Mesendoderm (in vitro differentiated cells): ENCODE measurements at places on chromosomes 7 and 10.

DNA sequence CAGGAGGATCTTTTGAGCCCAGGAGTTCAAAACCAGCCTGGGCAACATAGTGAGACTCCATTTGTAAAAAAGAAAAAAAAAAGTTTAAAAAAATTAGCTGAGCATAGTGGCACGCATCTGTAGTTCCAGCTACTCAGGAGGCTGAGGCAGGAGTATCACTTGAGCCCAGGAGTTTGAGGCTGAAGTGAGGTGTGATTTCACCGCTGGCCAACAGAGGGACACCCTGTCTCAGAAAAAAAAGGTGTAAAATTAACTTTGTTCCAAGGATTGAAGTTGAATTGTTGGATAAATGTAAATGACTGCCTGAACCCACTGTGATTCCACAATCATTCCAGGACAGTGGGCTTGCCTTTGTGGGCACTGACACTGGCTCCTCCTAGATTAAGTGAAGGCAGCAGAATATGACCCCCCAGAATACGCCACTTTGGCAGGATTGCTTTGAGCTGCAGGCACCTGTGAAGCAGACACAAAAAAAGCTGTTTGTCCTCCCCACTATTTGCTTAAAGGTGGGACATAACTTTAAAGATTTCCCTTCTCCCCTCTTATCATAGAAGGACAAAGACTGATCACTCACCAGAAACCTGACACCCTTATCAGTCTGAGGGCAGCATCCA, 57.2 kb upstream of the FOXI2 start:
- no peaks in the 10 kb centered on the region for H3K4me1 ChIP-seq
- no peak overlapping the region for H3K27ac ChIP-seq
- H3K27me3 ChIP-seq, result no peaks in the 10 kb centered on the region

GRCh38 chr10:103737735-103738367, 117.5 kb downstream of the SH3PXD2A start:
- H3K36me3 ChIP-seq, result no peaks in the 10 kb centered on the region
- H3K4me1 ChIP-seq, result peaks cover 5% of the 10 kb centered on the region
- no peak for DNase-seq
- no peaks in the 10 kb centered on the region for H3K27me3 ChIP-seq
- H3K4me3 ChIP-seq, result no peak overlapping the region

GRCh38 chr10:79407811-79408795, 37.3 kb downstream of the ZCCHC24 start:
- H3K27ac ChIP-seq, result no peak overlapping the region
- H3K27me3 ChIP-seq, result no peaks in the 10 kb centered on the region
- no peak overlapping the region for H3K4me3 ChIP-seq

GRCh38 chr7:74312418-74313028, 23.3 kb downstream of the CLIP2 start:
- no peaks in the 10 kb centered on the region for H3K36me3 ChIP-seq
- H3K27me3 ChIP-seq, result no peaks in the 10 kb centered on the region
- H3K27ac ChIP-seq, result no peak overlapping the region
- no peak overlapping the region for H3K4me3 ChIP-seq
- DNase-seq, result no peak
- H3K4me1 ChIP-seq, result no peaks in the 10 kb centered on the region

DNA sequence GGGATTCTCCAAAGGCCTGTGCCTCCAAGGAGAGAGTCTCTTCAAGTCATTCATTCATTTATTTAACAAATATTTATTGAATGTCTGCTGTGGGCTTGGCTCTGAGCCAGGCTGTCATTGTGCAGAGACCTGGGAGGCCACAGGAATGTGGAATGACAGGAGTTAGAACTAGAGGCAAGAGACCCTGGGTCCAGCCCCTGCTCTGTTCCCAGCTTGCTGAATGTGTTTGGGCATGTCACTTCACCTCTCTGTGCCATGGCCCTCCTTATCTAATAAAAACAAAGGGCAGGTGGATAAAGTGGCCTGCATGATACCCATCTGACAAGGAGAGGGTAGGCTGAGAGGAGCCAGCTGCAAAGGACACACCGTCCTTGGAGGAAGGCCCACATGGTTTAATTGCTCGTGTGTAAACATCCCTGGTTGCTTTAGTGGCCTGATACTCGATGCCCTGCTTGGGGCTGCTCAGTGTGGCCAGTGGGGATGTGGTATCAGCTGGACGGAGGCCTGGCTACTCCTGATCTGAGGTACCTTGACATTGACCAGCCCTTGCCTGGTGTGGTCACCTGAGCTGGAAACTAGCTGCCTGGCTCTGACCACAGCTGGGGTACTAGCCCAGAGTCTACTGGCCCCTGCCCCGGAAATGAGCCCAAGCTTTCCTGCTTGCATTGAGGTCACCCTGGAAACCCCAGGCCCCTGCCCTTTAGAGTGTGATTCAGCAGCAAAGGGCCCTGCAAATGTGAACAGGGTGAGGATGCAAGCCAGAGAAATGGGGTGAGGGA, 116.2 kb downstream of the CDH23 start:
- H3K4me3 ChIP-seq, result no peak overlapping the region
- H3K36me3 ChIP-seq, result no peaks in the 10 kb centered on the region
- H3K27me3 ChIP-seq, result no peaks in the 10 kb centered on the region
- no peak for DNase-seq
- H3K4me1 ChIP-seq, result no peaks in the 10 kb centered on the region
- H3K27ac ChIP-seq, result no peak overlapping the region

DNA sequence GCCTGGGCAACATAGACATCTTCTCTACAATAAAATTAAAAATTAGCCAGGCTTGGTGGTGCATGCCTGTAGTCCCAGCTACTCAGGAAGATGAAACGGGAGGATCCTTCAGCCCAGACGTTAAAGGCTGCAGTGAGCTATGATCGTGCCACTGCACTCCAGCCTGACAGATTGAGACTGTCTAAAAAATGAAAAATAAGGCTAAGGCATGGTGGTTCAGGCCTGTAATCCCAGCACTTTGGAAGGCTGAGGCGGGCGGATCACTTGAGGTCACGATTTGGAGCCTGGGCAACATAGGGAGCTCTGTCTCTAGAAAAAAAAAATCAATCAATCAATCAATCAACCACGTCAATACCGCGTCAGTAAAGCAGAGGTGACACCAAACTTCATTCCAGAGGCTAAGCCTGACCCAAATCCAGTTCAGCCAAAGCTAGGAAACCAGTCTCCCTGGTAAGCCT, 31.1 kb downstream of the MRPS24 start:
- no peak overlapping the region for H3K4me3 ChIP-seq
- H3K4me1 ChIP-seq, result peaks cover 4% of the 10 kb centered on the region
- DNase-seq, result no peak
- no peak overlapping the region for H3K27ac ChIP-seq
- H3K27me3 ChIP-seq, result no peaks in the 10 kb centered on the region
- H3K36me3 ChIP-seq, result no peaks in the 10 kb centered on the region

DNA sequence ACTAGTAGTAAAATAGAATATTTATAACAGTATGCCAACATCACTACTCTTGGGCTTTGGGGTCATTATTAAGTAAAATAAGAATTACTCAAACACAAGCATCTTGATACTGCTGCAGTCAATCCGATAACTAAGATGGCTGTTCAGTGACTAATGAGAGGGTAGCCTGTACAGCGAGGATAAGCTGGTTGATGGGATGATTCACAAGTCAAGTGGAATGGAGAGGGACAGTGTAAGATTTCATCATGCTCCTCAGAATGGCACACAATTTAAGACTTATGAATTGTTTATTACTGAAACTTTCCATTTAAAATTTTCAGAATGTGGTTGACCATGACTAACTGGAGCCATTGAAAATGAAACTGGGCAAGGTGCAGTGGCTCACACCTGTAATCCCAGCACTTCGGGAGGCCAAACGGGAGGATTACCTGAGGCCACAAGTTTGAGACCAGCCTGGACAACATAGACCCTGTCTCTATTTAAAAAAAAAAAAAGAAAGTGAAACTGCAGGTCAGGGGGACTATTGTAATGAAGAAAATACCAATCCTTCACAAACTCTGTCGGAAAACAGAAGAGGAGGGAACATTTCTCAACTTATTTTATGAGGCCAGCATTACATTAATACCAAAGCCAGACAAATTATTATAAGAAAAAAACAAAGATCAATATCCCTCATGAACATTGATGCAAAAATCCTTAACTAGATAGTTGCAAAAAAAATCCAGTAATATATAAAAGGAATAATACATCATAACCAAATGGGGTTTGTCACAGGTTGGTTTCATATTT, 11.2 kb downstream of the AVL9 start:
- H3K4me3 ChIP-seq, result no peak overlapping the region
- DNase-seq, result no peak
- no peaks in the 10 kb centered on the region for H3K4me1 ChIP-seq
- H3K27ac ChIP-seq, result no peak overlapping the region

- no peak overlapping the region for H3K4me3 ChIP-seq
- no peaks in the 10 kb centered on the region for H3K36me3 ChIP-seq
- DNase-seq, result no peak
- no peak overlapping the region for H3K27ac ChIP-seq
- H3K27me3 ChIP-seq, result no peaks in the 10 kb centered on the region
Measured at GRCh38 chr7:122027058-122027457, 117.0 kb downstream of the AASS start.

GRCh38 chr10:79144351-79145173, 75.8 kb downstream of the ZMIZ1 start:
- H3K27me3 ChIP-seq, result no peaks in the 10 kb centered on the region
- H3K36me3 ChIP-seq, result peaks cover 3% of the 10 kb centered on the region
- no peak for DNase-seq
- H3K4me1 ChIP-seq, result peaks cover 6% of the 10 kb centered on the region
- H3K4me3 ChIP-seq, result no peak overlapping the region

DNA sequence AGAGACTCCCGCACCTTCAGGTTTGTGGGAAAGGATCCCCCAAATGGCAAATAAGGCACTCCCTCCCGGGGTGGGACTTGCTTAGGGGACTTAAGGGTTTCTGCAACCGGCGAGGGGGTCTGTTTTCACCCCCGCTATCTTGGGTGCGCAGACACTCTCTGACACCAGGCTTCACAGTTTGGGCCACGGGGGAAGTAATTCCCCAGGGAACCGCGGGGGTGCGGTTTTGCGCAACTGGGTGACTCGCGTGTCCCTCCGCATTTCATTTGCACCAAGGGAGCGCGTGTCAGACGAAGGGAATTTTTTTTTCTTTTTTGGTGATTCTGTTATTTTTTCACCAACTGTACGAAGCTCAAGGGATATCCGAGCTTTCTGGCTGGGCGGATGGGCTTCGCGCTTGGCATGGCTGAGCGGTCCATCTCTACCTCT, 1.7 kb downstream of the GRM8 start:
- DNase-seq, result no peak
- H3K36me3 ChIP-seq, result no peaks in the 10 kb centered on the region
- no peaks in the 10 kb centered on the region for H3K4me1 ChIP-seq
- H3K4me3 ChIP-seq, result no peak overlapping the region
- no peak overlapping the region for H3K27ac ChIP-seq
- peaks cover 34% of the 10 kb centered on the region for H3K27me3 ChIP-seq

- no peak overlapping the region for H3K27ac ChIP-seq
- no peaks in the 10 kb centered on the region for H3K4me1 ChIP-seq
- no peaks in the 10 kb centered on the region for H3K27me3 ChIP-seq
- peak; percentile 7 for DNase-seq
Measured at GRCh38 chr10:132965411-132966057, 23.2 kb upstream of the CFAP46 start.

- DNase-seq, result peak; percentile 88
- no peak overlapping the region for H3K4me3 ChIP-seq
- no peak overlapping the region for H3K27ac ChIP-seq
Measured at GRCh38 chr10:33460505-33461294, 126.2 kb upstream of the NRP1 start.

GRCh38 chr10:127195041-127195506, 1.3 kb downstream of the INSYN2A start:
- H3K4me3 ChIP-seq, result no peak overlapping the region
- H3K27me3 ChIP-seq, result no peaks in the 10 kb centered on the region
- no peak overlapping the region for H3K27ac ChIP-seq
- H3K36me3 ChIP-seq, result no peaks in the 10 kb centered on the region
- H3K4me1 ChIP-seq, result no peaks in the 10 kb centered on the region

GRCh38 chr10:86387178-86387794, 20.7 kb upstream of the GRID1 start:
- no peak overlapping the region for H3K4me3 ChIP-seq
- no peak overlapping the region for H3K27ac ChIP-seq
- no peaks in the 10 kb centered on the region for H3K36me3 ChIP-seq
- H3K4me1 ChIP-seq, result no peaks in the 10 kb centered on the region
- H3K27me3 ChIP-seq, result no peaks in the 10 kb centered on the region

DNA sequence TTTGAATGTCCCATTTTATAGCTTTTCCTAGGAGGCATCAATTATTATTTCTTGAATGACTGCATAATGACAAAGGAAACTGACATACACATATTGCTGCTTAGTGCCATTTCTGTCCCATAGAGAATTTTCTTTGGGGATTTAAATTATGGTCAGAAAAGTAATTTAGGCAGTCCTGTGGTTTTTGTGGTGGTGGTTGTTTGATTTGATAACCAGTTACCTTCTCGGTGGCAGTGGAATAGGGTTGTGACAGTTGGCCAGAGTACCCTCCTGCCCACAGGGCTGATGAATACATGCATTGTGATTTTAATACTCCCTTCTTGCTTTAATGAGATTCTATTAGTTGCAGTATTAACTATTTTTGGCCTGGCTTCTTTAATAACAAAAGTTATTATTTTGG, 6.6 kb upstream of the SGCE start:
- no peaks in the 10 kb centered on the region for H3K36me3 ChIP-seq
- no peak overlapping the region for H3K27ac ChIP-seq
- DNase-seq, result no peak
- no peaks in the 10 kb centered on the region for H3K4me1 ChIP-seq
- H3K27me3 ChIP-seq, result no peaks in the 10 kb centered on the region

GRCh38 chr10:83252596-83252995, 886.7 kb upstream of the GHITM start:
- no peaks in the 10 kb centered on the region for H3K36me3 ChIP-seq
- H3K4me1 ChIP-seq, result no peaks in the 10 kb centered on the region
- no peak overlapping the region for H3K27ac ChIP-seq
- no peak for DNase-seq
- H3K4me3 ChIP-seq, result no peak overlapping the region

DNA sequence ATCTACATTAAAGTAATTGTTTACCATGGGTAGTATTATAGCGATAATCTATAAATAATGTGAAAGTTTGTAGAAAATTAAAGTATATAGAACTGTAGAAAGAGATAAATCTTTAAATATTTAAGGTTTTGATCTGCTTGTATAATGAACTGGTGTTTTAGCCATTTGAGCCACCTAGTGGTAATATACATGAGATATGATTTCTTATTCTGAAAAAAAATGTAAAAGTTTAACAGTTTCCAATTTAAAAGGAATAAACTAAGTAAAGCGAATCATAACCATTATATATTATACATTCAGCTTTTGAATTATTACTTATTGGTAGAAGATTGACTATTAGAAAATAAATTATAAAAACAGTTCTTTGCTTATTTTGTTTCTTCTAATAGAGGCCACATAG, 91.2 kb downstream of the OTUD1 start:
- no peak for DNase-seq
- H3K27me3 ChIP-seq, result no peaks in the 10 kb centered on the region
- no peaks in the 10 kb centered on the region for H3K36me3 ChIP-seq

DNA sequence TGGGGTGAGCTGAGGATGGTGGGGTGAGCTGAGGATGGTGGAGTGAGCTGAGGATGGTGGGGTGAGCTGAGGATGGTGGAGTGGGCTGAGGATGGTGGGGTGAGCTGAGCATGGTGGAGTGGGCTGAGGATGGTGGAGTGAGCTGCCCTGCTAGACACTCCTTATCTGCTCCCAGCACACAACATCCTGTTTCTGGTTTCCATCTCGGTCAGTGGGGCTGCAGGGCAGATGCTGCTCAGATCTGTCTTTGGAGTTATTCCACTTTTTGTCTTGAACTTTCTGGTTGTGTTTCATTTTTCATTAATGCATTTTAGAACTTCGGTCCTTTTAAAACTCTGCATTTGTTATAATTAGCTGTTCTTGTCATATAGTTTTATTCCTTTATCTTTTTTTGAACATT, 67.9 kb upstream of the ANTXRL start:
- H3K36me3 ChIP-seq, result no peaks in the 10 kb centered on the region
- DNase-seq, result peak; percentile 45
- H3K4me1 ChIP-seq, result no peaks in the 10 kb centered on the region
- H3K27me3 ChIP-seq, result no peaks in the 10 kb centered on the region
- H3K4me3 ChIP-seq, result no peak overlapping the region
